NCI-H345 (cell line): ENCODE measurements at places on chromosomes 16 and 17.

DNA sequence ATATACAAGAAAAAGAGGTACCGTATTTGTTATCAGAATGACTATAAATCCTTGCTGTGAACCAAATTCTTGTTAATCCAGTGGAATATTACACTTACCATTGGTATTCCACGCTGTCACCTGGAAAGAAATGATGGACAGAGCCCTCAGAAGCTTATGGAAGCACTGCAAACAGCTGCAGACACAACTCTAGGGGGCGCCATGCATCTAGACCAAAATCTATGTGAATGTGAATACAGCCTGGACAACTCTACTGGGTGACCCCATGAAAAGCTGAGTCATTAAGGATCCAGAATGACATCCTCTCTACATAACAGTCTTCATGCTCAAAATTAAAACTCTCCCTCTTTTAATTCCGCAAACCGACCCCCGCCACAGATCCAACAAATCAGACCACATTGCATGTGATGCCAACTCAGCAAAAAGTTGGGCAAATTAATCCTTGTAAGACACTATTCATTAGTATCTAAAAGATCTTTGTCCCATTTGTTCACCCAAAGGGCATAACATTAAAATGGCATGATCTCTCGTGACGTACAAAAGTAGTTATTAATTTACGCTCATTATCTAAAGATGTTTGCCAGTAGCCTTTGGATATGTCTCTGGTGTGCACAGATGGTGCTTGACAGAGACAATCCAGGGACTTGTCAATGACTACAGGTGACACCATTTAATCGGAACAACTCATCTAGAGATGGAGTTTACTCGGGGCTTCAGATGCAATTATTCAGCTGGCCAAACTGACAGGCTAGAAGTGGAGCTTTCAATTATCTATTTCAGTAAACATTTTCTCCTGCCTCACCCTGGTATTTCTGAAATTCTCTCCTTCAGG is 552.7 kb upstream of the PSMD7 start:
- peak; percentile 9 for DNase-seq

- peak; percentile 69 for DNase-seq
Measured at GRCh38 chr16:66947302-66948065, 12.2 kb downstream of the CES2 start.

- no peak for DNase-seq
Measured at GRCh38 chr17:4969047-4969550, 1.5 kb upstream of the SPAG7 start.

DNA sequence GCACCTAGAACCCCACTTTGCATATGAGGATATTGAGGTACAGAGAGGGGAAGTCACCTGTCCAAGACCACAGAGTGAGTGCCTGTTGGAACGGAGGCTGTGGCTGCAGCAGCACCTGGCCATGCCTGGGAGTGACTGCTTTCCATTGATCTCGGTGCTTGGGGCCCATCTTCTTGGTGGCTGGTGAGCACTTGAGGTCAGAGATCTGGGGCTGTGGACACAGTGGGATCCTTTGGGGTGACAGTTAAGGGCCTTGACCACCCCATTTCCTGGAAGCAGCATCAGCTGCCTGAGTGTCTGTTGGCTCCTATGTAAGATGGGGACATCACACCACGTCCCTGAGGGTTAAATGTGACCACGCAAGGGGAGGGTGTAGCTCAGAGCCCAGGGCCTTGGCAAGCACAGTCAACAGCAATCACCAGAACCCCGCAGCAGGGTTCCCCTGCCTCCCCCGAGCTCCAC is 111.7 kb downstream of the IRF8 start:
- DNase-seq = no peak

DNA sequence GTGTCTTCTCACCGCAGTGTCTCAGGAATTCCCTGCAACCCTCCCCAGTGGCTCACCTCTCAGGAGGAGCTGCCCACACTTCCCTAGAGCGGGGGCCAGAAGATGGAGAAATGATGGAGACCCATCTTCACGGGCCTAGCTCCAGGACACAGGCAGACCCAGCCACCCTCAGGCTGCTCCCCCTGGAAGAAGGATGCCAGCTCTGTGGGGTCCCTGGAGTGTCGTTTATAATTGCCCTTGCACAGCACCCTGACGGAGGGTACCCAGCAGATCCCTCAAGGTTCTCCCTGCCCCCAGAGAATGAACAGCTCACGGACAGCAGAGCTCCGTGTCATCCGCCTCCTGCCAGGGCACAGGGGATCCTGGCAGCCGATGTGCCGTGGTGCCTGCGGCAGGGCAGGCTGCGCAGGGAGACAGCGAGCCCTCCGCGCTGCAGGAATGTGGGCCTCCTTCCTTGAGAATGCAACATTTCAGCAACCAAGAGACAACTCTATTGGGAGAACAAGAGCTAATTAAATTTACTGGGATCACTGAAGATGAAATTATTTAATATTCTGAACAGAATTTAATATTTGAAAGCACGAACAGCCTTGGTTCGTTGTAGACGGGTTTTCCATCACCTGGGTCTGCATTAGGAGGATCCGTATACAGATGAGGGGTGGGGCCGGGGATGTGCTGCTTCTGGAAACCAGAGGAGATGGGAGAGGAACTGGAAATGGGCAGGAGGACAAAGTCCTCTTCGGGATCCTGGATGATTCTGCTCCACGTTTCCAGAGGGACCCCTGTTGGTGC is 21.0 kb upstream of the RBFOX3 start:
- DNase-seq = no peak

DNA sequence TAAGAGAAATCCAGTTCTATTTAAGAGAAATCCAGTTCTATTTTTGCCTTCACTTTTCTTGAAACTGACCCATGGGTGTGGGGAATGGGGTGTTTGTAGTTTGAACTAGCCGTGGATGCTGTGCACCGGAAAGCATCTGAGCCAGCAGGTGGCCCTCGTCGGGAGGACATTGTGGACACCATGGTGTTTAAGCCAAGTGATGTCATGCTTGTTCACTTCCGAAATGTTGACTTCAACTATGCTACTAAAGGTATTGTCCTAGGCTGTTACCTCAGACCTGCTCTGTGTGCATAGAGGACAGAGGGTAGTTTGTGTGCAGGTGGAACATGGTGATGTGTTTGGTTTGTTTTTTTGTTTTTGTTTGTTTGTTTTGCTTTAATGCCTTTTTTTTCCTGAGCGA is 3.3 kb downstream of the ATXN2L start:
- no peak for DNase-seq
